ENCODE measurements at places on chromosomes 16 and 17. TPM values are rescaled to one million over a fixed set of nuclear protein-coding genes. Genes with fewer than 3 reads are reported as not detected.
A peak's percentile ranks its signal among the peaks of the same experiment; 100 is the strongest.

EARS2 gene
- 45.6 TPM for total RNA-seq

SNX20 gene
- 1.8 TPM for total RNA-seq

EVPLL gene
- total RNA-seq: 2.1 TPM

ADAMTS18 gene
- total RNA-seq: not detected

CA7 gene
- not detected for total RNA-seq

CCL4L2 gene
- total RNA-seq: 0.81 TPM

GRCh38 chr16:71974068-71974818, 26.0 kb downstream of the PKD1L3 start:
- DNase-seq: no peak

DNA sequence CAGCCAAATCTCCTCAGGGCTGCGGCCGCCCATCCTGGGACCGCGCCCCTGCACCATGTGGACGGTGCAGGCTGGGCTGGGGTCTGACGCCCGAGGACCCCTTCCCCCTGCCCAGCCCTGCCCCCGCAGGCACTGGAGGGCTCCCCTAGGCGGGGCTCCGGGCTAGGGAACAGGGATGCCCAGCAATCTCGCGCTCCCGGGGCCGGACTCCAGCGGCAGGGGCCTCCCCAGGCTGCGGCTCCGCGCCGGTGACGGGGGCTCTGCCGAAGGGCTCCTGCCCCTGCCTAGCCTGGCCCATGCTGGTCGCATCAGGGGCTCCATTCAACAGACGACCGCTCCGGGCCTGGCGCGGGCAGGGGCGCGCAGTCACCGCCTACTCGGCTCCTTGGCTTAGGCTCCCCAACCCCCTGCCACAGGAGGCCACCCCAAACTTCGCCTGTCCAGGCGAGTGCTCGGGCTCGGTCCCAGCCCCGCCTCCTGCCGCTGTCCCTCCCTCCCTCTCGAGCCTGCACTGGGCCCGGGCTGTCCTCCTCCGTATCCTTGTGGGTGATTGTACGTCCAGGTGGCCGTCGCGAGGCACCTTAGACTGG, 27.4 kb upstream of the ADORA2B start:
- no peak for DNase-seq

DNA sequence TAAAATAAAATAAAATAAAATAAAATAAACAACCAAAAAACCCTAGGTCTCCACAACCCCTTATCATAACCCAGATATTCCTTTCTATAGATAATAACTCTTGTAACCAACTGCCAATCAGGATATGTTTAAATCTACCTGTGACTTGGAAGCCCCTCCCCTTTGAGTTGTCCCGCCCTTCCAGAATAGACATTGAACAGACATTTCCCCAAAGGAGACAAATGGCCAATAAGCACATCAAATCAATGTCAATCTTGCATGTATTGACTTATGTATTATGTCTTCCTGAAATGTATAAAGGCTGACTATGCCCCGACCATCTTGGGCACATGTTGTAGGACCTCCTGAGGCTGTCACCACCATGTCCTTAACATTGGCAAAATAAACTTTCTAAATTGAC, 1.5 kb upstream of the MAPK7 start:
- no peak for DNase-seq

GRCh38 chr17:35795007-35795870, at the start of gene MMP28:
Gene MMP28 (minus strand): TSS chr17:35795641. CDS start chr17:35795377, 264 bp downstream.
- peak; percentile 68 for DNase-seq

GRCh38 chr16:31700530-31701388, 172.8 kb upstream of the ZNF267 start:
- peak; percentile 88 for DNase-seq

- peak; percentile 62 for DNase-seq
Measured at GRCh38 chr17:7014995-7015958, 2.9 kb downstream of the RNASEK start.

DNA sequence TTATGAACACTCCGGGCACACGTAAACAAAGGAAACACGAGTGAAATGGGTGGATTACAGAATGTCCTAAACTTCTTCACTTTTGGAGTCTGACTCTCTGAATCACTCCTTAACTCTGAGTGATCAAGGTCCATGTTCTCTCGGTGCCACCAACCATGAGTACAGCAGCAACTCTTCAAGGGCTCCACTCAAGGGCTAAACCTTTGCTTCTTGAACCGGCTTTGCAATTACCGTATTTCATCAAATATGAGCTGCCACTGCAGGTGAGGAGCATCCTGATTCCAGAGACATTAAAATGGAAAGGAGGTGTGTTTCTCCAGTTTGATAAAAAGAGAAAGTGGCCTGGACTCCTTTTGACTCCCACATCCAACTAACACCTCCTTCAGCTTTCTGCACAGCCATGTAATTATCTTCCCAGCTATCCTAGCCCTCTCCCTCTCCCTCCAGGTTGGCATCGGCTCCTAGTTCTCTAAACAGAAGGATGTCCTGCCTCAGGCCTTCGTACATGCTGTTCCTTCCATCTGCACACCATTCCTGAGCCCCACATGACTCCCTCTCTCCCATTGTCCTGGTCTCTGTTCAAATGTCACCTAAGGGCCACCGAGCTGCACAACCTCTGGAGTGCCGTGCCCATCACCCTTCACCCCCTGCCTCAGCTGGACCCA, 61.4 kb downstream of the ZDHHC7 start:
- no peak for DNase-seq

GRCh38 chr17:76500747-76501017, 541 bp downstream of the RHBDF2 start:
- DNase-seq: no peak

DNA sequence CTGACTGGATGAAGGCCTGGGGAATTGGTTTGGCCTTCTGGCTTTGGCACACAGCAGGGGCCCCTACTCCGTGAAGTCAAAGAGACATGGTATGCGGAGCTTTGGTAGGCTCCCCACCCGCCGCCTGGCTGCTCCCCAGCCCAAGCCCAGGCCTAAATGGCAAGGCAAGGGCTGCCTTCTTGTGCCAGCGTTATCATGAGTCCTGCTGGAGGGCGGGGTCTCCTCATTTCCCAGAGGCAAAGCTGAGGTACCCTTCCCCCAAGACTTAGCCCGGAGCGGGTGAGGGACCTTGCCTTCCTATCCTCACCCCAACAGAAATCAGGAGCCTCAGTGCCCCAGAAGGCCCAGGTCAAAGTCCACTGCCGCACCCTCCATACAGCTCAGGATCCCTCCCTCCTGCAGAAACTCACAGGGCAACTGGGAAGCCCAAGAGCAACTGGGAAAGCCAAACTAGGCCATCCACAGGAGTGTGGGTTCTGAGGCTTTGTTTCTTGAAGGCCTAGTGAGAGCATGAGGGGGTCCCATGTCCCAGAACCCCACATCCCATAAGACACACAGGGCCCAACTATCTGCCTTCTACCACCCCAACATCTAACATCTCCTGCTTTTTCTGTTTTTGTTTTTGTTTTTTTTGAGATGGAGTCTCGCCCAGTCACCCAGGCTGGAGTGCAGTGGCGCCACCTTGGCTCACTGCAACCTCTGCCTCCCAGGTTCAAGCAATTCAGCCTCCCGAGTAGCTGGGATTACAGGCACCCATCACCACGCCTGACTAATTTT, 9.3 kb downstream of the PGAP3 start:
- DNase-seq: no peak

GRCh38 chr17:62038248-62038647, 26.8 kb downstream of the MED13 start:
- DNase-seq: no peak

GRCh38 chr17:82230609-82231311, 1.9 kb downstream of the SLC16A3 start:
- DNase-seq: peak; percentile 91

DNA sequence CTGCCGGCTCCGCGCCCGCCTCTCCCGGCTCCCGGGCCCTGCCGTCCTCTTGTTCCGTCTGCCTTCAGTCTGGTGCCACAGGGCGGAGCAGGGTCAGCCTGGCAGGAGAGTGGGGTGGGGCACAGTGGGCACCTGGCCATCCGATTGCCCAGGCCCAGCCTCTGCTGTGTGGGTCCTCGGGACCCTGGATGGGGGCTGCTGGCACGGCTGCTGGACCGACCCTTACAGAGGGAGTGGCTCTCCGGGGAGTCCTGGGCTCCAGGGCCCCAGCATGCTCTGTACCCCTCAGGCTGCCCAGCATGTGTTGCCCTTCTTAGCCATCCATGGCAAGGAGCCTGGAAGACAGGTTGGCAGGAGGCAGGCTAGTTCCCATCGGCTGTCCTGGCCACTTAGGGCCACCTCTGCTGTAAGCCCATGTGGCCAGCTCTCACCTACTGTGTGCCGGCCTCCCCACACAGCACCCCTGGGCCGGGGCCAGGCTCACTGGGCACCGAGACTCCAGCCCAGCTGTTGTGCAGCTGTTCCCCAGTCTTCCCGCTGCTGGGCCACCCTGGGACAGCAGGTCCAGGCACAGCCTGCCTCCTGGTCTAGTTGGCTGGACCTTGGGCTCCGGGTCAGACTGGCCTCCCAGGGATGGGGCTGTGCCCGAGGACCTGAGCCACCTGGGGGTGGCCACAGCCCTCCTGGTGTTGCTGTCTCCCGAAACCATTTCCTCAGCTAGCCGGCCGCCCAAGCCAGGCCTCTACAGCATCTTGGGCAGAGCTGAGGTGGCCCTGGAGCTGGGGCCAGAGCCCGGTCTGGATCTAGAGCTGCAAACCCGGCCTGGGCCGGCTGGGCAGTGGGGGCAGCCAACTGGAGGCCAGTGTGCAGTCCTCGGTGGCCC, 24.9 kb downstream of the BAHCC1 start:
- DNase-seq: no peak

DNA sequence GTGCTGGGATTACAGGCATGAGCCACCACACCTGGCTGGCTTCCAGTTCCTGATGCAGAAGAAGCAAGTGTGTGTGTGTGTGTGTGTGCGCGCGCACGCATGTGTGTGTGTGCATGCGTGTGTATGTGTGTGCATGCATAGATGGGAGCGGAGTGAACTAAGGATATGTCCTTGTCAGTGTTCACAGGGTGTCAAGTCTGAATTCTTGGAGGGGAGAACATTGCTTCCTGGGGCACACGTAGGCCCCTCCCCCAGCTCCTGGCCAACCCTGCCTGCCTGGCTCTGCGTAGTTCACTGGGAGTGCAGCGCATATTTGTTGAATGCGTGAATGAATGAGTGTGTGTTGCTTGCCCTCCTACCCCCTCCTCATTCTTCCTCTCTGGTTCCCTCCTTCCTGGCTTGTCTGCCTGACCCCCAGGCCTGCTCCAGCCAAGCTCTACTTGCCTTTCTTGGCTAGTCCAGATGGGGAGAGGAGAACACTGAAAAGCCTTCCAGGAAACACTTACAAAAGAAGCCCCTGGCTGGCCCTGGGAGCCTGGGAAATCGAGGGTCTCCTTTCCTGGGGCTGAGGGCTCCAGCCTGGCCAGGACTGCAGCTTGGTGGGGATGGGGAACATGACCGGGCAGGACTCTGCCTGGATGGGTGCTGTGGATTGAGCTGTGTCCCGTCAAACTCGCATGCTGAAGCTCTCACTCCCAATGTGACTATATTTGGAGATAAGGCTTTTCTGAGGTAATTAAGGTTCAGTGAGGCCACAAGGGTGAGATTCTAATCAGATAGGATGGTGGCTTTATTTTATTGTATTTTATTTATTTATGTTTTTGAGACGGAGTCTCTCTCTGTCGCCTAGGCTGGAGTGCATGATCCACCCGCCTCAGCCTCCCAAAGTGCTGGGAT, 27.9 kb downstream of the IGFBP4 start:
- DNase-seq: peak; percentile 52

GRCh38 chr16:75279305-75279704, 27.9 kb upstream of the BCAR1 start:
- no peak for DNase-seq

DNA sequence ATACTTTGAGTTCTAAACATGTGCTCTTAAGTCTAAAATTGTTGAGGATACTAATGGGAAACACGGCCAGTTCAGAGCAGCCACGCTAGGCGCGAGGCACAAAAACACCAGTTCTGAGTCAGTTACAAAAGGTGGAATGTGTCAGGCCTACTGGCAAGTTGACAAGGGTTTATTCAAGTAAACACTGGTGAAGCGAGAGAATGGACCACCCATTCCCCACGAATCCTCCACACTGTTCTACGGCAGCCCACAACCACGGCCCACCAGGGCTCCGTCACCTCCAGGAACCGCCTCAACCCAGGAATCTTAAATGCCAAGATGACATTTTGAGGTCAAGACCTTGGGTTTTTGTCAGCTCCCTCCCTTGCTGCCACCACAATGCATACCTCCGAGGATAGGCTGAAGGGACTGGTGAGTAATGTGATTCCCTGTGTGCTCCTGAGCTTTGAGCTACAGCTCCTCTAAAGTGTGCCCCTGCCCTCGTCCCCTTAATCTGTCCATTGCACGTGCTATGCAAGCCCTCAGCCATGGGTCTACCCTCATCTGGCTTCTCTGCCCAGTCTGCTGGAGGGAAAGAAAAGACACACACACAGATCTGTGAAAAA, 28.5 kb upstream of the TRAP1 start:
- no peak for DNase-seq

GRCh38 chr17:45231481-45232116, 9.9 kb downstream of the FMNL1 start:
- no peak for DNase-seq

DNA sequence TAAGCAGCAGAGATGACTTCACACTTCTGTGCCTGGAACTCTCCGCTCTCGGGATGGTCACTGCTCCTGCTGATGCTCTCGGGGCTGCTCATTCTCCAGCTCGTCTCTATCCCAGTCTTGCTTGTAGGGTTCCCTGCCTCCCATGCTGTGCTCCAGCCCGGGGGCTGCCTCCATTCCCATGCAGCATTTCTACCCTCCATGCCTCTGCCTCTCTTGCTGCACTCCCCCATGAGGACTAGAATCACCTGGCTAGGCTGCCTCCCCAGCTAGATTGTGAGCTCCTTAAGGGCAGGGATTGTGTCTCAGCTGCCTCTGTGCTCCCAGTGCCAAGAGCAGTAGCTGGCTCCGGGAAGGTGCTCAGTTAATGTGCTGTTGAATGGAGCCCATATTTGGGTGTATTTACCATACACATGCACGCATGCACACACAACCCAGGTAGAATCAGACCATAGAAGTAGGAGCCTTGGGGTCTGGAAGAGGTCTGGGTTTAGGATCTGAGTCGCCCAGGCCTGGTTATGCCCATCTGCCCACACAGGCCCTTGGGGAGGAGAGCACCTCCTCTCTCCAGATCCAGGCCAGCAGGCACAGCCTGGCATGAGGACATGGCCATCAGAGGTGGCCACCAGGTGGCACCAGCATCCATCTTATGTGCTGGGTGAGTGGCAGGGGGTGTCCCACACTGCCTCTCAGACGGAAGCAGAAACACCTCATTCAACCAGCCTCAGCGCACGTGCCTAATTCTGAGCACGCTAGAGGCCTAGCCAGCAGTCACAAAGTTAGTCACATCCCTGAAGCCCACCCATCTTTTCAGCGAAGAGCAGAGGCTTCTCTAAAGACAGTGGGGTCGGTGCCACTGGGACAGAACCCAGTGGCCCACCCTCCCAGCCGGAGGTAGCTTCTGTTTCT, 9.3 kb downstream of the GIT1 start:
- peak; percentile 87 for DNase-seq

Measured in ureter (tissue), 1 donor.